ENCODE measurements at places on chromosomes 3 and 15. TPM values are rescaled to one million over a fixed set of nuclear protein-coding genes. Genes with fewer than 3 reads are reported as not detected.

DNA sequence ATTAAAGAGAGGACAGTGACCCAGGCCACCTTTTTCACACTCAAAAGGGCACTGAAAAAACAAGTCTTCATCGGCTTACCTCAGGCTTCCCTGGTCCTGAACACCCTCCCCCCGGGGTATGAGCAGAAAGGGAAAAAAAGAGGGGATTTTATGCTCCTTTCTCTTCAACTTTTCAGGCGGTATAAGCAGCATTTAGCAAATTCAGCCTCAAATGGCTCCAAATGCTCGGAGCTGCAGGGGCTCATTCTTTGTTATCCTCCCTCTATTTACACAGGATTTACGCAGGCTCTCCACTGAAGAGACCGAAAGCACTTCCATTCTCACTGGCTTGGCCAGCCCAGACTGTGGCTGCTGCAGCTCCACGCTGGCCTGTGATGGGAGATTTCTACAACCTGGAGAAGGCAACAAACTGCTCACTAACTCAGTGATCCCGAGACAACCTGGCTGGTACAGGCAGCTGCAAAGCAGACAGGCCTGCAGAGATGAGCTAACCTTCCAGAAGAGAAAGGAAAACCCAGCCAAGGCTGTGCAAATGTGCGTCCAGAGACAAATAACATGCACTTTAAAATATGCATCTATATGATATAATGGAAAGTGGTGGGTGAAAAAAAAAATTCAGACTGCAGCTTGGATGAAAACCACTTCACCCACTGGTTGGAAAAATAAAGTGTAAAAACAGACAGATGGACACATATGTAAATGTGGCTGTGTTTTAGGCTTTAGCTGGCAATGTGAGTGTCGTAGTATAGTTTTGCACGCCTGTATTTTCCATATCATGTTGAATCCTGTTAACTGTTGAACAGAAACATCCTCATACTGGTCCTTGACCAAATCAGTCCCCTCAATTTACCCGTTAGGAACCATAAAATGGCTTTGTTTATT is 54.2 kb downstream of the MEIS2 start:
- peaks cover 20% of the 10 kb centered on the region for H3K4me1 ChIP-seq
- DNase-seq: peak; percentile 88
- H3K27ac ChIP-seq: peak overlapping the region; percentile 77
- no peaks in the 10 kb centered on the region for H3K36me3 ChIP-seq
- H3K27me3 ChIP-seq: no peaks in the 10 kb centered on the region

GRCh38 chr15:32919749-32920414 is 202.1 kb downstream of the GREM1 start:
- H3K36me3 ChIP-seq: no peaks in the 10 kb centered on the region
- no peak for DNase-seq
- H3K27me3 ChIP-seq: no peaks in the 10 kb centered on the region
- H3K27ac ChIP-seq: no peak overlapping the region

Gene CHST2
- total RNA-seq: 3.4 TPM

DNA sequence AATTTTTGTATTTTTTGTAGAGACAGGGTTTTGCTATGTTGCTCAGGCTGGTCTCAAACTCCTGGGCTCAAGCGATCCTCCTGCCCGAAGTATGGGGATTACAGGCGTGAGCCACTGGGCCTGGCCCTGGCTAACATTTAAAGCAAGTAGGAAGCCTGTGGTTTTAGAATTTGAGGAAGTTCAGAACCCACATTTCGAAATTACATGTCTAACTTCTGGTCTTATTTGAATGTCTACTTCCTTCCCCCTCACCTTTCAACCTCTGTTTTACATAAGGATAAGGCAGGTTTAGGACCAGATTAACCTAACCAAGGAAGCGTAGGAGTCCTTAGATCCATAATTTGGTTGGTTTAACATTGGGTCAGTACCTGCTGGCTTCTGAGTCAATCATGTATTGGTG is 120.5 kb upstream of the PROK2 start:
- no peaks in the 10 kb centered on the region for H3K36me3 ChIP-seq
- no peaks in the 10 kb centered on the region for H3K4me1 ChIP-seq
- no peak for DNase-seq
- H3K27me3 ChIP-seq: no peaks in the 10 kb centered on the region
- no peak overlapping the region for H3K27ac ChIP-seq

DNA sequence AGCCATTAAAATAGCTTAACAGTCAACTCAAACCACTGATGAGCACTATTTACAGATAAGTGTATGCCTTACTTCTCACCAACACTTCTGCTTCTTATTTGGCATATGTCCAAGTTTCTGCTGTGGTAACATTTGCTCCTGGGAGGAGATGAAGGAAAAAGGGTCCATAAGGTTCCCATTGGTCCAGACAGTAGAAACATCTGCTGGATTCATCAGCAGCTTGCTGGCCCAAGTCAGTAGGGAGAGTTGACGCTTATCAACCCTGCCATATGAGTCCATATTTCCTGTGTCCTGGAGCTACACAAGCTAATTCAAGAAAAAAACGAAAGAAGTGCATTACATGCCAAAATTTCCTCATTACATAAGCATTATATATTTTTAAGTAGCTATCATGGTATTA is 824.5 kb downstream of the CADM2 start:
- H3K27me3 ChIP-seq: no peaks in the 10 kb centered on the region
- H3K36me3 ChIP-seq: no peaks in the 10 kb centered on the region
- DNase-seq: no peak
- no peak overlapping the region for H3K4me3 ChIP-seq

Gene BOC
- total RNA-seq: 9.6 TPM

DNA sequence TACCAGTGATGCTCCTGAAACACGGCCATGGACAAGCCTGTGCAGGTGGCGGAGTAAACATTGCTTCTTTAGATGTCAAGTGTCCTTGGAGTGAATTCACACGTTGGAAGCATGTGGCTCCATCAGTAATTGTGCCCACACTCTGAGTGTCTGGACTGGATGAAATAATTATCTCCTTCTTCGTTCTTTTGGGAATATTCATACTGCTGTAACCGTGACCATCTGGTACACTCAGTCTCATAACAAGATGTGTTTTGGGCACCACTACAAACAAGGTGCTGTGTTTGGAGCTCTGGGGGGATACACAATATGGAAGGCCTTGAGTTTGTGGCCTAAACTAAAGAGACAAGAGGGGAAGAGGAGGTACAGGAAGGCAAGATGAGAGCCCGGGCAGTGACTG is 165.6 kb downstream of the APBA2 start:
- no peaks in the 10 kb centered on the region for H3K27me3 ChIP-seq
- no peaks in the 10 kb centered on the region for H3K36me3 ChIP-seq
- H3K4me1 ChIP-seq: no peaks in the 10 kb centered on the region
- DNase-seq: peak; percentile 14

GRCh38 chr3:71872256-71872655 is 87.3 kb upstream of the PROK2 start:
- H3K27ac ChIP-seq: no peak overlapping the region
- H3K4me3 ChIP-seq: no peak overlapping the region
- DNase-seq: no peak
- H3K4me1 ChIP-seq: peaks cover 9% of the 10 kb centered on the region

GRCh38 chr3:38826001-38826400 is 10.0 kb upstream of the SCN10A start:
- no peaks in the 10 kb centered on the region for H3K4me1 ChIP-seq
- no peak overlapping the region for H3K27ac ChIP-seq
- H3K4me3 ChIP-seq: no peak overlapping the region
- H3K27me3 ChIP-seq: peaks cover 17% of the 10 kb centered on the region
- DNase-seq: no peak
- H3K36me3 ChIP-seq: no peaks in the 10 kb centered on the region

DNA sequence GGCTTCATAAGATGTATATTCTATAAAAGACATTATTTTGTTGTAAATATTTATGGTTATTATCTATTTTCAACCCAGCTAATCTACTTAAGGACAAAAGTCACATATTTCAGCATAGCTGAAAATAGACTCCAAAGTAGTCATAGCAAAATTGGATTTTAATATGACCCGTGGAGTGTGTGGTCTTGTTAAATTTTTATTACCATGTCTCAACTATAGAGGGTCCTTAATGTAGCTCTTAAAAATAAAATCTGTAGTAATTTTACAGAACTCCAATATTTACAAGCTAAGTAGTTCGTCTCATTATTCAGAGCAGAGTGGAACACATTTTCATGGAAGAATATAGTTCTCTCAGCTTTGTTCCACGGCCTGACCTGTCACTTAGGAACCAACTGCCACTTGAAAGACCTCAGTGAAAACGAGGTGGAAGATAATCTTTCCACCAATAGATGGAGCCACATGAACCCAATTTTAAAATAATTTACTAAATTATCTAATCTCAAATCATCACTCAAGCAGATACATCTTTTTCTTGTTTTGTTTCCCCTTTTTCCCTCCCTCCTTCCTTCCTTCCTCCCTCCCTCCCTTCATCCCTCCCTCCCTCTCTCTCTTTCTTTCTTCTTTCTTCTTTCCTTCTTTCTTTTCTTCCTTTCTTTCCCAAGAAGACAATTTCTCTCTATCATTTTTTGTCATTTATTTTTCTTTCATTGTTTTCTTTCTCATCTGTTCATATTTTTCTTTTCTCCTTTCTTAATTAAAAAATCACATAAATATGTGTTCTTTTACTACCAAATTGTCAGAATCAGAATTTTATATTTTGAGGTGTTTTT is 97.2 kb downstream of the CLDN1 start:
- no peak for DNase-seq
- no peak overlapping the region for H3K27ac ChIP-seq
- H3K4me1 ChIP-seq: no peaks in the 10 kb centered on the region
- H3K4me3 ChIP-seq: no peak overlapping the region
- H3K36me3 ChIP-seq: no peaks in the 10 kb centered on the region

DNA sequence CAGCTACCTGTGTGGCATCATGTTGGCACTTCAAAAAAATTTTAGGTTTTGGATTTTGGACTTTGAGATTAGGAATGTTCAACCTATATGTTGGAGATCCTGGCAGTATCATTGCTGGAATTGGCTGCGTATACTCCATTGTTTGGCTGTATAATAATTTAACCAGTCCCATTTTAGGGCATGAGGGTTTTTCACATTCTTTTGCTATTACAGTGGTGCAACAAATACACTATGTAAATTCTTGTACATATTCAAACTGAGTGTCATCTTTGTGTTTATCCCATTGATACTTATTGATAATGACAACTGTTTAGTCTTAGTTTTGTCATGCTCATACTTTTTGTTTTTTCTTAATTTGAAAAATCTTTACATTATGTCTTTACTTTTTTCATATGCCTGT is 6.7 kb downstream of the THUMPD3 start:
- H3K27me3 ChIP-seq: no peaks in the 10 kb centered on the region
- no peaks in the 10 kb centered on the region for H3K4me1 ChIP-seq
- H3K36me3 ChIP-seq: peaks cover 91% of the 10 kb centered on the region
- DNase-seq: no peak
- H3K27ac ChIP-seq: no peak overlapping the region
- no peak overlapping the region for H3K4me3 ChIP-seq

DNA sequence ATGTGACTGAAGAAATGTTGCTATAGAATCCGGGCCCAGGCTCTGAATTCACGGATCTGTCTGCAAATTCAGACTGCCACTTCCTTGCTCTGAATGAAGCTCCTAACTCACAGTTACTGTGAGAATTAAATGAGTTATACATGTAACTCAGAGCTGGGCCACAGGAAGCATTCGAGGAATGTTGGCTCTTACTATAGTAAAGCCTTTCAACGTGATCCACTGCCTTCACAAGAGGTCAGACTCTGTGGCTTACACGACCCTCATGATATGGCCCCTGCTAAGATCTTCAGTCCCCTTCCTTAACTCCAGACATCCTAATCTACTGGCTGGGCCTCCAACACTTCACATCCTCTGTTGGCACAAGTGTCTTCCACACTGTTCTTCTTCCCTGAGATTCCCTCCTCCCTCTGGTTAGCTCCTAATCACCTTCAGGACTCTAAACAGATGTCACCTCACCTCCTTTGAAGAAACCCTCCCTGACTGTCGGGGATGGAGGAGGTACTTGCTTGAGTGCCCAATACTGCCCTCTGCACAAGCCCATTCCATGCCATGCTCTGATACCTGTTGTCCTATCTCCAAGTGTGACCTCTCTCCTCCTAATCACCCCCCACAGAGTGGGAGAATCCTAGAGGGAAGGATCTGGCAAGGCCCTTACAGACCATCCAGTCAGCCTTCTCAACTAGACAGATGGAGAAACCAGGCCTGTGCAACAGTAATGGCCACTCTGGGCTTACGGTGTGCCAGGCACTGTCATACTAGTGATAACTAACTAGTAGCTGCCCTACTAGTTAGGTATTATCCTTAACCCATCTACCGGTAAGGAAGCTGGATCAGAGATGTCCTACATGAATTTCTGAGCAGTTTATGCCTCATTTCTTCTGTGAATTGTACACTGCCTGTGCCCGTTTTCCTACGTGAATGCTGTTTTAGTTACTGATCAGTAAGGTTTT is 1.3 kb downstream of the ACTR8 start:
- peaks cover 62% of the 10 kb centered on the region for H3K36me3 ChIP-seq
- peak overlapping the region; percentile 98 for H3K4me3 ChIP-seq
- H3K27me3 ChIP-seq: no peaks in the 10 kb centered on the region
- peak overlapping the region; percentile 80 for H3K27ac ChIP-seq
- DNase-seq: peak; percentile 66

Gene KPNA1
- total RNA-seq: 99.9 TPM

Gene CIDEC
- not detected for total RNA-seq
